ENCODE measurements at places on chromosomes 1 and 21.

- no peak for DNase-seq
Measured at GRCh38 chr1:148309940-148310500, 157.9 kb upstream of the NBPF11 start.

GRCh38 chr1:8529901-8530300, 212.0 kb downstream of the SLC45A1 start:
- no peak for DNase-seq

DNA sequence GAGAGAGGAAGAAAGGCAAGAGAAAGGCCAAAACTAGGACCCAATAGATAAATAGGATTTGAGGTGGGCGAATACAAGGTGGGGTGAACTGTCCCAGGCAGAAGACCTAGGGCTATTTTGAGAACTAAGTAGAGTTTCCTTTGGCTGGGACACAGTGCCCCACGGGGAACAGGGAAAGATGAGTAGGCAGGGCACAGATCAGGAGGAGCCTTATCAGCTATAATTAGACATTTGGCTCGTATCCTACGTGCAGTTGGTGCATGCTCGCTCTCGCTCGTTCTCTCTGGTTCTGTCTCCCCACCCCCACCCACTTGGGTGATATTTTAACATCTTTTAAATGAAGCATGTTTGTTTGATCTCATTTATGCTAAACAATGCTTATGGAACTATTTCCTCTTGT, 235.0 kb upstream of the JUN start:
- no peak for DNase-seq

- no peak for DNase-seq
Measured at GRCh38 chr1:61654067-61654466, 70.9 kb downstream of the TM2D1 start.

DNA sequence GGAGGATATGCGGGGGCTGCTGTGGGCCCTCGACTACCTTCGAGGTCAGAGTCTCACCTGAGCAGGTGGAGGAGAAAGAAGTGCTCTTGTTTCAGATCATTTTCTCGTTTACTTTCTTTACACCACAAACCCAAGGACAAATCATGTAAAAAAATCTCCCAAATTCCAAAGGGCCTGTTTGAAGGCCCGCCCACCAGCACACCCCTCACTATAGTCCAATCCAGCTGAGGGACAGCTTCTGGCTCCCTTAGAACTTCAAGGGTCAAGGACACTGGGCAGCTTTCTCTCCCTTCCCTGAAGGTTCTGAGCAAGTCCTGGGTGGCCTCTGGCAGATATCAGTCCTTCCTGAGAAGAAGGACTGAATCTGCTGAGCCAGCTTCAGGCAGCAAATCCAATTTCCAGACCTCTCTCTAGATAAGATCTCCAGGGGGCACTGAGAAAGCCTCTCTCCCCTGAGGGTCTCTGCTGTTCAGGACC, 5.5 kb downstream of the STK40 start:
- DNase-seq = no peak

DNA sequence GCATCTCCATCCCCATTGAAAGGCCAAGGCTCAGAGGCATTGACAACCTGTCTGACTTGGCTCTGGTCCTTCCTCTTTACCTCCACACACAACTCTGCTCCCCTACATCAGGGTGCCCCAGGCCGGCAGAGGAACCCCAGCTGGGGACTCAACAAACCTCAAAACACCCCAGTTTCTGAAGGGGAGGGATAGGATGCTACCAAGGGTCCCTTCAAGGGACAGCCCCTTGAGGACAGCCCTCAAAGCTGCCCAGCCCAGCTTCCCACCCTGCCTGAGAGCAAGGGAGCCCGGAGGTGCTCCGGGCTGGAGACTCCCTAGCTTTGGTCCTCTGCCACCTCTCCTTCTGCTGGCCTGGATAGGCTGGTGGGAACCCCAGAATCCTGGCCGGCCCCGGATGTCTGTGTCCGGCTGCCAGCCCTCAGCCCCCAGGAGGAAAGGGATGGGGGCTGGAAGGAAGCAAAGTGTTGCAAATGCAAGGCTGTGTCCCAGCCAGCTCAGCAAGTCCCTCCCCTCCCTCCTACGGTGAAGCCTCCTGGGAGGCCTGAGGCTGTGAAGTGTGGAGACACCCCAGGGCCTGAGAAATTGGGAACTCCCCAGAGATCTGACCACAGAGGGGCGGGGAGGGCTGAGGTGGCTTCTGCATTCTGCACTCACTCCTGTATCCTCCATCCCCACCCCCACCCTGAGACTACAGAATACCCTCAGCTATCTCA, 1.1 kb upstream of the MARCKSL1 start:
- peak; percentile 57 for DNase-seq

DNA sequence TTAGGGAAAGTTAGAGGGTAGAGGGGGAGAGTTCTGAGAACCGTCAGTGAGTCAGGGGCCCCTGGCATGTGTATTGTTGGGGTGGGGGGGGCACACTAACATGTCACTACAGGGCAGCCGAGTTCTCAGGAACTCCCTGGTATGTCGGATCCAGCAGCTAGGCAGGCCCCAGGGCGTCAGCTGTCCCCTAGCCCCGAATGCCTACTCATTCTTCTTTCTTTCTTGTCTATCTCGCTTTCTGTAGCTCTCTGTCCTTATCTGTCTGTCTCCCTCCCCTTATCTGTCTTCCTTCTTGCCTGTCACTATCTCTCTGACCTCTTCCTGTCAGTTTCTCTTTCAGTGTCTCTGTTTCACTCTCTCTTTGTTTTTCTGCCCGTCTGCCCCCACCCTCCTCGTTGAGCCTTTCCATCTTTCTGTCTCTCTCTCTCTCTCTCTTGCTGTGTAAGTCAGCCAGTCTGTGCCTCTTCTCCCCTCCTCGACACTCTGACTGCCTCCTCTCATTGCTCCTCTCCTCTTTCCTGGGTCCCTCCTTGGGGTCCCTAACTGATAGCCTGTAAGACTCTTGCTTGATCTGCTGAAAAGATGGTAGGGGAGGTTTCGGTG, 2.4 kb downstream of the NTRK1 start:
- DNase-seq = no peak

- no peak for DNase-seq
Measured at GRCh38 chr1:221440658-221441057, 301.2 kb downstream of the DUSP10 start.

DNA sequence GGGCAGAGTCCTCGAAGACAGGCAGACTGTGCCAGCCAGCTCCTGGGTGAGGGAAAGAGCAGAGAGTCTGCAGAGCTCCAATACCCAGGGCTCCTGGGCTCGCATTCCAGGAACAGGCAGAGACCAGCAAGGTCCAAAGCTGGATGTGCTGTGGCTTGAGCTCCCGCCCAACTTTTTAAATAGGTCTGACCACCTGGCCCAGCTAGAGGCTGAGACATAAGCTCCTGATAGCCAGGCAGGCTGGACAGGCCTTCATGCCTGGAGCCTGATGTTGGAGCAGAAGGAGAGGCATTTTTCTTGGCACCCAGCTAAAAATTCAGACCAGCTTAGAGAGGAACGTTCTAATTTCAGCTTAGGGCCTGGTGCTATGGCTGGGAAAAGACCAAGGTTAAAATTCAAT, 178.4 kb upstream of the TMEM51 start:
- DNase-seq = no peak

GRCh38 chr1:117580436-117580835, 25.4 kb upstream of the TENT5C start:
- DNase-seq = no peak

GRCh38 chr1:243351337-243351736, 95.5 kb downstream of the SDCCAG8 start:
- no peak for DNase-seq

- no peak for DNase-seq
Measured at GRCh38 chr1:57248830-57249229, 175.0 kb downstream of the DAB1 start.

GRCh38 chr1:180609643-180610555, 21.9 kb upstream of the XPR1 start:
- no peak for DNase-seq

DNA sequence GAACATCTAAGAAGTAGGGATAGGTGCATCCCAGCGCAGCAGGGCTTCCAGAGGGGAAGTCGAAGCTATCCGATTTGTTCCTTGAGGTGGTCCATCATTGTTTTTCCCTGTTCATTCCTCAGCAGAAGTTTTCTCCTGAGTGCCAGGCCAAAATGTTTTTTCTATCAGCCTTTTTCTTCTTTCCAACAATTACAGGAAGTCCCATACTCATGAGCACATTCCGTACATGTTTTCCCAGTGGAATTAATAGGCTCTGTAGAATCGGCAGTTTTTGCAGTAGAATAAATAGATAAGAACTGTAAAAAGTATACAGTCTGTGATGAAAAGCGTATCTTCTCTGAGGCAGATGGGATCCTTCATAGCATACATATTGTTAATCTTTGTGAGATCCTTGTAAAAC, 24.8 kb downstream of the CD101 start:
- no peak for DNase-seq

DNA sequence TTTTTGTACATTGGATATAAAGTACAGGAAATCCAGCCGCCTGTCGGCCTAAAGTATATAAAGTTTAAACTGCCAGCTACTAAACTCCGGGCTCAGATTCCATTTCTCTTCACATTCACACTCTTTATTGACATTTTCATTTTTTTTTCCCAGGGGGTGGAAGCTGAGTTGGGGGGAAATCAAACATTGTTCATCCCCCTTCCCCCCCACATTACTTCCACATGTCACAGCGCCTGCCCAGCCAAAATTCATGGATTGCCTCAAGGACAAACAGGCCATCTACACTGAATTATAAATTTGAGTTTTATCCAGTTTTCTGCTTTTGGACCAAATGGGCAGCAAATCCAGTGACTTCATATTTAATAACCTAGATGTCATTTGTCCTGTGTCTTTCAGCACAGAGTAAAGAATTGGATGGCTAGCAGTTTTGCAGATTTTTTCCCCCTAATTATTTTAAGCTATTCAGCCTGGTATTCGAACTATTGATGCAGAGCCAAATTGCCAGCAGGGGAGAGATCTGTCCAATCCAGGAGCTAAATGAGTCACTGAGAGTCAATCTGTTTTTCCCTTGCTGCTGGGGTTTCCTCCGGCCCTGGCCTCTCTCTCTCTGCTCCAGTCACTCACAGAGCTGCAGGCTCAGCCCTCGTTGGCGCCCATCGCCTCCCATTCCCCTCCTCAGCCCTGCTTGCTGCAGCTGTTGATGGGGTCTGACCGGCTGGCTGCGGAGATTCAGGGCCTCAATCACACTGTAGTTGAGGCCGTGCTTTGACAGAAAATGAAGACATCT, 98.0 kb downstream of the LMO4 start:
- DNase-seq = no peak

DNA sequence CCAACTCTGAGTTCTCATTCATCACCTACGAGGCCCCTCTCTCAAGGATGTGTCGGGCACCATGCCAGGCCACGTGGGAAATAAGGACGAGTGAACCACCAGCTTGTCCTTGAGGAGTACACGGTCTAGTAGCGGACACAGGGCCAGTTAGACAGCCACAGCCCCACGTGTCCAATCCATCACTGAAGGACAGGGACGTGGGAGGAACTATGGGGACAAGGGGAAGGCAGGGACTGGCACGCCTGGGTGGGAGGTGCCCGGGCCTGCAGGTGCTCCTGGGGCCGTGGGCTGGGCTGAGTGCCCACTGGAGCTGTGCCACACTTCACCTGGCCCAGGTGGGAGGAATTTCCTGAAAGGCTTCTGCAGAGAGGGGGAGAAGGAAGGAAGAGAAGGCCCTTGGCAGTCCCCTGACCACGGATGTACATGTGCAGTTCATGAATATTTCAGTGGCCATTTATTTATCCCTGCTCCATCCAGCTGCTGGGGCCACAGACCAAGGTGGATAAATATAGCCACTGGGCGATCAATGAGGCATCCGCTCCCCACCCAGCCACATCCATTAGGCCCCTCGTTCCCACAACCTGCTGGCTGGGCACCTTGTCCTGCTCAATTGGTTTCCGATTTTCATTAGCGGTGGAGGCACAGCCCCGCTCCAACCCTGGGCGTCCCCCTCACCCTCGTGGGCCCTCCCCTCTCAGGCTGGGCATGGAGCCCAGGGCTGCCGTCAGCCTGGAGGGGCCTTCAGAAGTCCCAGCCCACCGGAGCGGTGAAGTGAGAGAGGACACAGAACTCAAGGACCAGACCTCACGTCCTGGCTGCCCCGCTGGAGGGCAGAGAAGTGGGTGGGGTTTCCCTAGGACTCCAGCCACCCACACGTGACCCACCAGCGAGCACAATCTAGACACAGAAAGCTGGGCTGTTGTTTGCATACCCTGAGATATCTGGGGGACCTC, 59.5 kb downstream of the CASZ1 start:
- DNase-seq = no peak

DNA sequence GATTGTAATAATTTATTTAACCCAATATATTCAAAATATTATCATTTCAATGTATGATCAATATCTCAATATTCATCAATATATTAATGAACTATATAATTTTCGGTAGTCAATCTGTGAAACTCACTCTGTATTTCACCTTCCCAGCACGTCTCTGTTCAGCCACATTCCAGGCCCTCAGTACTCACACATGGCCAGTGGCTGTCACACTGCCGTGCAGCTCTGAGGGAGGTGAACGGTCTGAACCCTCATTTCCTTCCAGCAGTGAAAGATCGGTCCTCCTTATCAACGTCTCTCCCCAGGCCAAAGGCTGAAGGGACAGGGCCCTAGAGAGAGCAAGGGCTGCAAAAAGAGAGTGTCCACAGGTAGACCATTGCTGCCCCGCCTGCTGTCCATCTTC, 39.5 kb upstream of the ZNF124 start:
- no peak for DNase-seq

GRCh38 chr1:171472183-171472647, 13.1 kb upstream of the PRRC2C start:
- DNase-seq = no peak

DNA sequence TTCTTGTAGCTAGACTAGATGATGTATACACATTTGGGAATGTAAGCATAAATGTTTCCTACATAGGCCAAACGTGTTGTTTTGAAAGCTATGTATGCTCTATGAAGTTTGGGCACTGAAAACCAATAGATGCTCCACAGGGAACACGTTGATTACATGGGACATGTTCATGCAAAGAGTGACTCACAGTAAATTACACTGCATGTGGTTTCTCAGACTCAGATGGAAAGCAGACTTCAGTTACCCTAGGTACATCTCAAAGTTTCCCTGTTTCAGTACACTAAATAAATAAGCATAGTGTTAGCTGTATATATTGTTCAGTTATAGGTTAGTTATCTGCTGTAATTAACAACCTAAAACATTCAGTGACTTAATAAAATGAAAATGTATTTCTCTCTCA, 301.9 kb upstream of the RUNX1 start:
- no peak for DNase-seq

- no peak for DNase-seq
Measured at GRCh38 chr1:243428617-243429342, 172.9 kb downstream of the SDCCAG8 start.

GRCh38 chr1:240869071-240869470, 257.1 kb upstream of the GREM2 start:
- no peak for DNase-seq

- no peak for DNase-seq
Measured at GRCh38 chr1:185053204-185053603, 7.8 kb downstream of the RNF2 start.

DNA sequence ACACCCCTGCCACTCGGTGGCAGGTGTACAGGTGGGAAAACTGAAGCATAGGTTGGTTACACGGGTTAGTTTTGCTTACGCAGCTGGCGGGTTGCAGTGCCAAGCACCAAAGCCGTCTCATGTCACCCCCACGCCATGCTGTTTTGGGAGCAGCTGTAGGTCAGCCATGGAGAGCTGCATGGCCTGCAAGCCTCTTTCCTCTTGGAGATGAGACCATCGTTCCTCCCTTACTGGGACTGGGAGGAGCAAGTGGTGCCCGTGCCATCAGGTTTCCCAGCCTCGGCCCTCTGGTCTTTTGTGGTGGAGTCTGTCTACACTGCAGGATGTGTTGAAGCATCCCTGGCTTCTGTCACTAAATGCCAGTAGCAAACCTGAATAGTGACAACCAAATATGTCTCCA, 46.9 kb downstream of the AJAP1 start:
- DNase-seq = no peak

All from stimulated activated naive CD4-positive, alpha-beta T cell treated with Interleukin-2 at 50 U/mL for 16 hours (primary cell).